Glutamatergic neuron (in vitro differentiated cells): ENCODE measurements at places on chromosomes 12 and 14. TPM values are rescaled to one million over a fixed set of nuclear protein-coding genes. Genes with fewer than 3 reads are reported as not detected.

HPD gene
- total RNA-seq = not detected

DEGS2 gene
- 0.34 TPM for total RNA-seq

ALG10B gene
- 6.3 TPM for total RNA-seq

TAS2R42 gene
- total RNA-seq = not detected
